IPS DF 19.7 (cell line): ENCODE measurements at places on chromosomes 6 and 20.

GRCh38 chr20:14526891-14527290 lies 189.5 kb upstream of the FLRT3 start:
- DNase-seq, result no peak

DNA sequence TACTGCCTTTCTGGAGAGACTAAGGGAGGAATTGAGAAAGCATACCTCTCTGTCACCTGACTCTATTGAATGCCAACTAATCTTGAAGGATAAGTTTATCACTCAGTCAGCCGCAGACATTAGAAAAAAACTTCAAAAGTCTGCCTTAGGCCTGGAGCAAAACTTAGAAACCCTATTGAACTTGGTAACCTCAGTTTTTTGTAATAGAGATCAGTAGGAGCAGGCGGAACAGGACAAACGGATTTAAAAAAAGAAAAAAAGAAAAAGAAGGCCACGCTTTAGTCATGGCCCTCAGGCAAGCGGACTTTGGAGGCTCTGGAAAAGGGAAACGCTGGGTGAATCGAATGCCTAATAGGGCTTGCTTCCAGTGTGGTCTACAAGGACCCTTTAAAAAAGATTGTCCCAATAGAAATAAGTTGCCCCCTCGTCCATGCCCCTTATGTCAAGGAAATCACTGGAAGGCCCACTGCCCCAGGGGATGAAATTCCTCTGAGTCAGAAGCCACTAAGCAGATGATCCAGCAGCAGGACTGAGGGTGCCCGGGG lies 43.1 kb upstream of the RNF182 start:
- no peak for DNase-seq

GRCh38 chr6:87498048-87498447 lies 25.3 kb downstream of the SLC35A1 start:
- DNase-seq, result no peak

GRCh38 chr6:67802771-67803170 lies 832.3 kb upstream of the ADGRB3 start:
- DNase-seq, result no peak

DNA sequence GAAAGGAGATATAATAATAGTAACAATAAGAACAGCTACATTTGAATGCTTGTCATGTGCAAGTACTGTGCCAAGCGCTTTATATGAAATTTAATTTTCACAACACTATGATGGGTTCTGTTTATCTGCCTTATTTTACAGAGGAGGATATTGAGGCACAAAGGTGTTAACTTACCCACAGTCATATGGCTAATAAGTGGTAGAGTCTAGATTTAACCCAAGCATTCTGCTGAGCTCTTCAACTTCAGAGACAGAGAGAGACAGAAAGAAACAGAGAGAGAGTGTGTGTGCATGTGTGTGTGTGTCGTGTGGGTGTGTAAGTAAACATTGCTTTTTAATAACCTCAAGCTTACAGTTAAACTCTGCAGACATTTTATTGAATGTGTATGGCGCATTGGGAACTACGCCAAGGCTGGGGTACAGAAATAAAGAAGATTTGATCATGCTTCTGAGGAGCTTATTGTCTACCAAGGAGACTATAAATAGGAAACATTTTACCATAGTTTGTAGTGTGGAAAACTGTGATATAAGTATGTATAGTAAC lies 12.9 kb downstream of the TBPL1 start:
- DNase-seq, result no peak

DNA sequence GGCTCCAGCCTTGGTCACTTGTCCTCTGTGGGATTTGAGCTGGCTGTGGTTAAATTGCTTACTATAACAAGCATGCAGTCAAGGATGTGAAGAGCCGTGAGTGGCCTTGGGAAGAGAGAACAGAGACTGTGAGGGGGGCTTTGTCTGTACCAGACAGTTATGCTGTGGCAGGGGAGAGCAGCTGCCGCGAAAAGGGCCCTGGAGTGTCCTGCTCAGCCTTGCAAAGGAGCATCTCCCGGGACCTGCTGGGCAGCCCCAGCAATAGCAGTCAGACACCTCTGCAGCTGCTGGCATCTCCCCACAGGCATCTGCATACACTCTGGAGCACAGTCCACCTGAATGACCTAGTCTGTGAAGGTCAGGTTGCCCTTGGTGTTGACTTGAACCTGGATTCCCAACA lies 6.3 kb downstream of the EBF4 start:
- DNase-seq, result no peak

DNA sequence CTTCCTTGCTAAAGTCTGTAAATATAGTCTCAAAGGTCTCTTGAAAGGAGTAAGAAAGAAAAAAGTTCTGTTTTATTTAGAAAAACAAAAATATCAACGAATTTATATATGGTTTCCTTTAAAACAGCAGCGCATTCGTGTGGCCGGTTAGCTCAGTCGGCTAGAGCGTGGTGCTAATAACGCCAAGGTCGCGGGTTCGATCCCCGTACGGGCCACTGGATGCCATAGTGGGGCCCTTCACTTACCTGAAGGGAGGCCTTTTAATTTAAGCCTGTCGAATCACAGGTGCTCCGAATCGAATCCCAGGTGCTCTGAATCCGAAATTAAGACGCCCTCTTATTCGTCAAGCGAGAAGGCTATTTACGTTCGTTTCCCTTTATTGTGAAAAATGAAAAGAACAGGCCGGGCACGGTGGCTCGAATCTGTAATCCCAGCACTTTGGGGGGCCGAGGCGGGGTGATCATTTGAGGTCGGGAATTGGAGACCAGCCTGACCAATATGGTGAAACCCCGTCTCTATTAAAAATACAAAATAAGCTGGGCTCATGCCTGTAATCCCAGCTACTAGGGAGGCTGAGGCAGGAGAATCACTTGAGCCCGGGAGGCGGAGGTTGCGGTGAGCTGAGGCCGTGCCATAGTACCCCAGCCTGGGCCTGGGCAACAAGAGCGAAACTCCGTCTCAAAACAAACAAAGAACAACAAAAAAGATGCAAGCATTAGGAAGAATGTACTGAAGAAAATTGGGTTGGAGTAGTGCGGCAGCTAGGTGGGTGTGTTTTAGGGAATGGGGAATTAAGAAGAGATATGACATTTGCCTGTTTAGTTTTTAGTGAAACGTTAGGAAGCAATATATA lies 195.8 kb upstream of the ZNF184 start:
- no peak for DNase-seq
